ENCODE measurements at places on chromosomes 13 and 19.
A peak's percentile ranks its signal among the peaks of the same experiment; 100 is the strongest.

DNA sequence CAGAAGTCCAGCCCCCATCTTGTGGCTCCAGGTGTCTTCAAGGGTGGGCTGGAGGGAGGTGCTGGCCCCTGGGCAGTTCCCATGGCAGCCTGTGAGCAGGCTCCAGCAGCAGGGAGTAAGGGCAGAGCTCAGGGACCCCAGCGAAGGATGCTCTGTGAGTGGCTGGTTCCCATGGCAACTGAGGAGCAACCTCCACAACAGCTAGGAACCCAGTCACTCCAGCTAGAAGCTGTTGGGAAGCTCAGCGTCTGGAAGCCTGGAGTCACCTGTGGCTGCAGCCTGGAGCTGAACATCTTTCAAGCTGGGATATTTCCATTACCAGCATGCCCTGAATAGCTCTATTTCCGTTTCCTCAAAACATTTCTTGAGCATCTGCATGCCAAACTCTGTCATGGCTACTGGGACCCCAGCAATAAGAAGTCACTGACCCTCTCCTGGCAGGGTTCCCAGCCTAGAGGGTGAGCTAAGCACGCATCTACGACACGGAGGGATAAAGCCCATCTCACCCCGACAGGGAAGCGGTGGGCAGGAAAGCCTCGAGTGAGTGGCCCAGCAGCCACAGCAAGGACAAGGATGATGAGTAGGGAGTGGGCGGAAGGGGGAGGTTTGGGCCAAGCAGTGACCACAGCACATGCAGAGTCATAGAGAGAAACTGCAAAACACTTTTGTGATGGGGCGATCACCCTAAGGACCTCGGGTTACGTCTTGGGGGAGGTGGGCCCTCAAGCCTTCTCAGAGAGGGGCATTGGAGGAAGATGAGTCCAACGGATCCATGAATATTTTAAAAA is 52.6 kb downstream of the ALOX5AP start:
- DNase-seq: no peak

DNA sequence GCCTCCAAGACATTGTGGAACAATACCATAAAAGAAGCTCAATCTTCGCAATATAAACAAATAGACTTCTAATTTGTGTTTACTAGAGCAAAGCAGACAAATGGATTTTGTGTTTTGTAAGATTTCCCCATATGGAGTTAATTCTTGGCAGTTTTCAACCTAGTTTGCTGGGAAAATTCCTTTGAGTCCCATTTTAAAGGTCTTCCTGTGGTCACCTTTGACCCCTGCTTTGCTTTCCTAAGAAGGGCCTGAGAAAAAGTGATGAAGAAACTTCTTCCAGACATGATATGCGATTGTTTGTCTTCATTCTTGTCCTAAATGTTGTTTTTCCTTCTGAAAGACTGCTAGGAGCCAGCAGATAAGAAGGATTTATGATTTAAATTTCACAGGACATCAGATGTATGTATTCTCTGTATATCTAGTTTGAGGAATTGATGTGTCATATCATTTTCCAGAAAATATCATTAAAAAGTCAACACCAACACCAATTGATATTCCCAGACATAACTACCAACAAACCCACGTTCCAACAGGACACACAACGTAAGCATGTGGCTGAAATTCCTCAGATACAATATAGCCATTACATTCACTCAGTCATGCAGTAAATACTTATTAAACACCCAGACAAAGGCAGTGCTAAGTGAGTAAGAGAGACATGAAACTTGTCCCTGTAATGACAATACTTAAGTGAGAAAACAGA is 276.4 kb downstream of the LHFPL6 start:
- DNase-seq: no peak

DNA sequence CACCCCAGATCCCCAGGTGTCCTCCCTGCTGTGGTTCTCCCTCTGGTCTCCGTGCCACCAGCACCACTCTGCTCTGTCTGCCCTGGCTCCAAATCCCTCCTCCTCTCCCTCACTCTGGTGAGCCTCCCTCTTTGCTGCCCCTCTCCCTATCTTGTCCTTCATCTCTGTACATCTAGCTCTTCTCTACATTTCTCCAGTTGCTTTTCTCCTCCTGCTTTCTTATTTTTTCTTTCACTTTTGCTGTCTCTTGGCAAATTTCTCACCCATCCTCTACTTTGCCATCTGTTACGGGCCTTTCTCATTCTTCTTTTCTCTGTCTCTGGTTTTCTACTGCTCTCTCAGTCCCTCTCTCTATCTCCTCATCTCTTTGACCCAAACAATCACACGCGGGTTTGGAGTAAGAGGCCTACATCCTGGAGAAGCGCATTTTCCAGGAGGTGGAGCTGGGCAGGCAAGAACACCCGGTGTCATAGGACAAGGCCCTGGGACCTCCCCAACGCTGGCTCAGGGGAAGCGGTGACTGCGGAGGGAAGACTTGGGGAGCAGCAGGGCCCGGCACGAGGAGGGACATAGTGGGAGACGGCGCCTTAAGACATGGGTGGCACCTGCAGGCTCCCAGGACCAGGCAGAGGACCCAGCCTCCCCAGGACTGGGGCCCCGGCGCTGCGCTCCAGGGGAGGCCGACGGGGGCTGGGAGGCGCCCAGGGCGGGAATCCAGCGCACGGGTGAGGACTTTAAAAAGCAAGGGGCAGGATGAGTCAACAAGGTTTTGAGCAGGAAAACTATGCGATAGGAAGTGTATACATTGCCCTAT is 9.9 kb downstream of the ZNF611 start:
- no peak for DNase-seq

- DNase-seq: no peak
Observed at GRCh38 chr13:77975358-77976042, 56.9 kb upstream of the EDNRB start.

DNA sequence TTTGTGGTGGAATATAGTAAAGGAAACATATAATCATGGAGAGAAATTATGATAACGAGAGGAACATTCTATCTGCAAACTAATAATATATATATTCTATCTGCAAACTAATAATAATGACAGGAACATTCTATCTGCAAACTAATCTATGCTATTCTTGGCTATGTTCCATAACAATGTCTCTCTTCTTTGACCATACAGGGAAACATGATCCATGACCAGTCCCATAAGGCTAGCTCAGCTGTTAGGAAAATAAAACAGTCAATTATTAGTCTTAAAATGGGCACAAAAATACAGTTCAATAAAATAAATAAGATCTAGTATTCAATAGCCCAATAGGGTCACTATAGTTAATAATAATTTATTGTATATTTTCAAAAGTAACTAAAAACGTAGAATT is 707.8 kb upstream of the PCDH20 start:
- DNase-seq: no peak

DNA sequence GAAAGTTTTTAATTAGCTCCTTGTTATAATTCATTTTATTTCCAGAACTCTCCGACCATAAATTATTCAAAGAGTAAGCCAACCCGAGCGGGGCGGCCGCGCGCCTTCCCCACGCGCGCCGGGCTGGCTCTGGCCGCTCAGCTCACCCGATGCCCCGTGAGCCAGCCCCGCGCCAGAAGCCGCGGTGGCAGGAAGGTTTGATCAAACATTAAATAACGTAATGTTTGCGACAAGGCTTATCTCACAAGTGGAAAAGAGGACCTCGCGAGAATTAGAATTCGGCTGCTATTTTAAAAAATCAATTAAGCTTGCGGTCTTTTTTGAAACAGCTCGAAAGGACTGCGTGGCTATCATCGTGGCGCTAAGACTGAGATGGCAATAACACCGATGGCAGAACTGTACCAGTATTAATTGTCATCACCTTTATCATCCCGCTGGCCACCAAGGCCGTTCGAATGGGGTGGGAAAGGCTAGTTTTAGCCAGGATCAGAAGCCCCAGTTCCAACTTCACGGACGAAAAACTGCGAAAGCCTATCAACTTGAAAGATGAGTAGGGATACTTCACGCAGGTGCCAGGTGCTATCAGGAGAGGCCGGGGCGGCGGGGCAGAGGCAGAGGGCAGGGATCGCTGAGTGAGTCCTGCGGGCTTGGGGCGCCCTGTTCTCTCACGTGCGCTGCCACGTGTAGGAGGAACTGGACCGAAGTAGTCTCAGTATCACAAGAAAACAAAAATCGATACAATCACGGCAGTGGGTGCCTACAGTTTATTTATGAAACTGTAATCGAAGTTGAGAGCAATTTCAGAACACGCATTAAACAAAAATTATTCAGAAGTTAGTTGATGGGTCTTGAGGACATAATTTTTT is 6.4 kb downstream of the POU4F1 start:
- no peak for DNase-seq

GRCh38 chr19:12666265-12667048 is at the start of the genes MAN2B1 and WDR83:
Gene MAN2B1 (minus strand): TSS chr19:12666742. CDS start chr19:12666701, 41 bp downstream.
Gene WDR83 (plus strand): TSS chr19:12666807. CDS start chr19:12669791, 2,984 bp downstream.
- DNase-seq: peak; percentile 58

GRCh38 chr13:21578748-21579147 is 25.2 kb downstream of the MICU2 start:
- no peak for DNase-seq

- DNase-seq: no peak
Observed at GRCh38 chr13:41274881-41275280, 11.5 kb upstream of the MTRF1 start.

- no peak for DNase-seq
Observed at GRCh38 chr19:51808333-51808986, 13.5 kb downstream of the FPR3 start.

- no peak for DNase-seq
Observed at GRCh38 chr19:37977391-37977790, 70.4 kb downstream of the SIPA1L3 start.

GRCh38 chr19:19238126-19238894 is 26.6 kb downstream of the NCAN start:
- no peak for DNase-seq

Data from caudate nucleus (tissue), 63 donors.